ENCODE measurements at places on chromosomes 13 and 19.

- peak; percentile 12 for DNase-seq
Observed at GRCh38 chr13:29081036-29081435, 260.9 kb downstream of the MTUS2 start.

- no peak for DNase-seq
Observed at GRCh38 chr19:19528721-19529490, at the start of gene YJEFN3. Gene YJEFN3 (plus strand): TSS chr19:19528911. CDS start chr19:19528933, 22 bp downstream.

- no peak for DNase-seq
Observed at GRCh38 chr19:5977222-5977784, 637 bp downstream of the RANBP3 start.

DNA sequence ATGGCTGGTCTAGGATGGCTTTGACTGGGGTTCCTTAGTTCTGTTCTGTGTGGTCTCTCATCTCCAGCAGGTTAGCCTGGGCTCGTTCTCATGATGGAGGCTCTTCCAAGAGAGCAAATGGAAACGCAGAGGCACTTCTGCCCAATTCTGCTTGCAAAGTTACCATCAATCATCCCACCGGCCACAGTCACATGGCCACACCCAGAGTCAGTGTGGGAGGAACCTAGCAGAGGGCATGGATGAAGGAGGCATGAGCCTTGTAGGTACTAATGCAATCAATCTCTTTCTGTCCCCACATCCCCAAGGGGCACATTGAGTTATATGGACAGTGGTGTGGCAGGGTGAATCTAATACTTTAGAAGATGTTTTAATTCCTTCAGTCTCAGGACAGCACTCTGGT, 207.2 kb downstream of the ZNF536 start:
- DNase-seq, result no peak

GRCh38 chr13:27211771-27212364, 39.5 kb upstream of the RPL21 start:
- peak; percentile 24 for DNase-seq

- DNase-seq, result peak; percentile 77
Observed at GRCh38 chr19:43789029-43789428, 8.3 kb upstream of the KCNN4 start.

DNA sequence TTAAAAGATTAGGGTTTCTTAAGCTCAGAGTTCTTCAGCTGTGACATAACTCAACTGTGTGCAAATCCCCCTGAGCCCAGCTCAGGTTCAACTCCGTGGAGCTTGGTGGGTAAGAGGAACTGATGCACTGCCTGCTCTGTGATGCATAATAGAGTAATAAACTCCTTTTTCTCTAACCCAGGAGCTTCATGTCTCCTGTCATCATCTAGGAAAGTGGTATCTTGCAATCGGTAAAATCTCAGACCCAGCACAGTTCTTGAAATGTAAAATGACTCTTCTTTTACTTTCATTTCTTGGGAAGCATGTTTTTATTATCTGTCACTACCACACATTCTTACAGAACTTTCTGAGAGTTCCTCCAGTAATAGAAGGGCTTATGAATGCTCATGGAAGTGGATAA, 123.8 kb upstream of the PCDH9 start:
- no peak for DNase-seq

Data from suppressor macrophage treated with lipopolysaccharide for 4 hours (primary cell).